ENCODE measurements at places on chromosomes 5 and 9.

DNA sequence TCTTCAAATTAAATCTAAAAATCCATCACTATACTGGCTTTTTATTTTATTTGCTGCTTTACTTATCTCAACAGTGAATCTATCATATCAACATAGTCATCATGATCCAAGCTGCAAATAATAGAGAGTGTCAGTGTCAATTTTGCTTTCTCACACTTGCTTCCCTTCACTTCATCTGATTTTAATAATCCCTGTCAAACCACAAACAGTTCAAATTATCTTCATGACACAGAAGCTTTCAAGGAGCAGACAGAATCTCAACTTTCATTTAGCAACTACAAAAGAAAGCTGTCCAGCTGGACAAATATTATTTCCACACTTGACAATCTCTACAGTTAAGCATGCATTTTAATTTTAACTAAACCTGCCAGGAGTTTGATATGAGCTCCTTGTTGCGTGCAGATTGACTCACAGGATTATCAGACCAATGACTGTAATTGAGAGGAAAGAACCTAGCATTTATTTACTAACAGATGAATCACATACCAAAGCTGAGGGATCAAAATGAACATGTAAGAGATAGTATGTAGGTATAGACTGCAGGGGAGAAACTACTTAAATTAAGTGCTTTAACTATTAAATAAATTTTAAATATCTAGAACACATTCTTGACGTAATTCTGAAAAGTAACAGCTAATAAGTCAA, 56.0 kb downstream of the KIAA0825 start:
- no peak for DNase-seq

DNA sequence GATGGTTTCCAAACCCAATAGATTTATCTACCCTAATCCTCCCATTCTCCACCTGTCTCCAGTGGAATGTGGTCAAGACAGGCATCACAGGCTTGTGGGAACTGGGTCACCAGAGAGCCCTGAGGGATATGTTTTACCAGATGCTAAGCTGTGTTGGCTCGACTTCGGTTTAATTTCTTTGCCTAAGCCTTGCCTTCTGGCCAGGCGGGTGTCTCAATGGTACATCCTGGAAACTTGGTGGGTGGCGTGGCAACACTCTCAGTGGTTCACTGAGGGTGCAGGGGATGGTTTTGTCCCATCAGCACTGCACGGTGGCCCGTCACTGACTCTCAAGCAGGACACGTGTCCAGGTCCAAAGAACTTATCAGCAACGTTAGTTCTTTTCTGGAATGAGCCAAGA, 192.2 kb downstream of the TENT4A start:
- DNase-seq: no peak

DNA sequence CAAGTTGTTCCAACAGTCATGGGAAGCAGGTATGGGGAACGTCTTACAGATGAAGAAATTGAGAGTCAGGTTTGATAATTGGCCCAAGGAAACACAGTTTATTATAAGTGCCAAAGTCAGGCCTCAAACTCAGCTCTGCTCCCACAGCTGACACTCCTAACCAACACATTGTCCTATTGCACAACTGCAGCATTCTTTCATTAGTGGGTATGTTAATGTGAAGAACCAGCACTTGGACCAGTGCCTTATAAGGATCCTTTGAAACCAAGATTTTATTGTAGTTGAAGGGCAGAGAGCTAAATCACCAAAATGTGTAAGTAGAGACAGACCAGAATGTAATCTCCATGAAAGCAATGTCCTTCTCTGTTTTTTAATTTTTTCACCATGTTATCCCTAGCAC, 56.1 kb downstream of the GRIA1 start:
- DNase-seq: no peak

DNA sequence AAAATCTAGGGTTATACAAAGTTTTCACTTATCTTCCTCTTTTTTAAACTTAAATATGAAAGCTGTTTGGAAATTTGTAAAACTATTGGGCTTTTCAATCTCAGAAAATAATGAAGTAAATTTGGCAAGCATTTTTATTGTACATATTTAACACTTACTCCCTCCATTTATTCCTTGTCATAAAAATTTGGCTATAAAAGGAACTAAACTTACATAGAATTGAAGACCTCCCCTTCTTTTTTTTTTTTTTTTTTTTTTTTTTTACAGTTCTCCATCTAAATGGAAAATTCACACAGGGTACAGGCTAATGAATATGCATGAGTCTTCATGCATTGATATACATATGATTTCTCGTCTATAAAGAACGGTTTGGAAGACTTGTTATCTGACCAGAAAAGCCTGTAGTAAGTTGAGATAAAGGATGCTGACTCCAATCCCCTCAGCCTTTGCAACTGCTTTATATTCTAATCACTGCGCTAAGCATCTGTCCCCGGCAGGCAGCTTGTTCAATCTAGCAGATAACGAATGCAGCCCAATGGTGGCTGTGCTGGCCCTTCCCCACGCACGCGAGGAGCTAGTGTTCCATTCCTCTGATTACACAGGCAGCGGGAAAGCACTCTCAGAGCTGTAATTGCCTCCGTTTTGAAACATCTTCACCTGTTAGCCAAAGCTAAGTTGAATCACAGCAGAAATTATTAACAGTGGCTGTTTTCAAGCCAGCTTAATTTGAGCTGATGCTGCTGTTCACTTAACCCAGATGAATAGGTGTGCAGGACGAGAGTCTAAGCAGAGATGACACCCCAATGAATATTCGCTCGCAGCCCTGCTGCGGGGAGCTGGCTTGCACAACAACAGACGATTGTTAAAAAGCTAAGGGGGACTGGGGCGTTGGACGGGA, 453.8 kb upstream of the ZNF608 start:
- no peak for DNase-seq

- DNase-seq: no peak
Measured at GRCh38 chr9:28782630-28783029, 1209.3 kb upstream of the C9orf72 start.

DNA sequence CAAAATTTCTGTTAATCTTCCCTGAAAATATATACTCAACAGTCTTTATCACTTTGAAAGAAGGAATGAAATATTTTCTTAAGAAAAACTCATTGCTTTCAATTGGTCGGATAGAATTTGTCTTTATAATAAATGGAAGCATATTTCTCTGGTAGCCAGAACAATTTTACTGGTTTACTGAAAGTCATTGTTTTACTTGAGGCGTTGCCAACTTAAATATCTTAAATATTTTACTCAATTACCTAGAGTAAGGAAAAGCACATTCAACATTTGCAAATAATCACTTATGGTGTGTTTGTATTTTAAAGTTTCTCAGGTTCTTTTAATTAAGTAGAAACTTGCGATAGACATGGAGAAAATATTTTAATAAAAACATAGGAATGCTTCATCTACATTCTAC, 1181.7 kb downstream of the EFNA5 start:
- no peak for DNase-seq

DNA sequence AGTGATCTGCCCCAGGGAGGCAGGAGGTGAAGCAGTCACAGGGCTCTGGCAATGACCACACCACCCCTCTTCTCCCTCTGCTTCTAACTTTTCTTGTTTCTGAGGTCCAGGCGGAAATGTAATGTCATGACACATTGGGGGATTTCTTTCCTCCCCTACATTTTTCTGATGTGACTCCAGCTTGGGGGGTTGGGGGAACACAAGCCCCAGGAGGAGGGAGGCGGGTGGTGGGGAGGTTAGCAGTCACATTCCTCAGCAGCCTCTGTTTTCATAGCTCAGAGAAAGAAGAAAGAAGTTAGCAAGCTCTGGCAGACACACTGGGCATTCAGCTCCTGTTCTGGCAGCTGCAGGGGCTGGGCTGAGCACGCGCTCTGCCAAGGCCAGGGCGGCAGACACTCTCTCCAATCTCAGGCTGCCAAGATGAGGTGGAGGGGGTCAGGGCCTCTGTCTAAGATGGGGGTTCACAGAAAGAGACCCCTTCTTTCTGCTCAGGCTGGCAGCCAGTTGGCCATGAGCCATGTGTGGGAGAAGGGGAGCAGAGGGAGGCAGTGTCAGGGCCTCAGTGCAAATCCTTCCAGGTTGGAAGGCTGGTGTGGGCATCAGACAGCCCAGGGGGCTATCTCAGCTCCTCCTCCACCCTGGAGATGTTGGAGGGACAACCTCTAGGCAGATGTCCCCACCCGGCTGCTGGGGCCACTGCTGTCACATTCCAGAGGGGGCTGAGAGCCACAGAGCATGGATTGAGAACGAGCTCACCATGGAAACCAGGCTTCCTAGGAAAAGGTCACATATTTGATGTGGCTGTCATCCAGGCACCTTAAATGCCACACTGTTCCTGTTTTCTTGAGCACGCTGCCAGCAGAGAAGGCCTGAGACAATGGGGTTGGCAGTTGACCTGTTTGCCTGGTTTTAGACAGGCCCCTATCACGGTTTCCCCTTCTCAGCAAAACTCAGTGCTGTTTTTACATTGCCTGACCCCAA, 20.1 kb upstream of the PFDN1 start:
- DNase-seq: no peak

GRCh38 chr9:75071530-75072122, 16.3 kb downstream of the NMRK1 start:
- peak; percentile 76 for DNase-seq

GRCh38 chr5:1325870-1326531, 18.9 kb downstream of the CLPTM1L start:
- peak; percentile 13 for DNase-seq

- DNase-seq: no peak
Measured at GRCh38 chr5:143290125-143290524, 113.4 kb downstream of the NR3C1 start.

DNA sequence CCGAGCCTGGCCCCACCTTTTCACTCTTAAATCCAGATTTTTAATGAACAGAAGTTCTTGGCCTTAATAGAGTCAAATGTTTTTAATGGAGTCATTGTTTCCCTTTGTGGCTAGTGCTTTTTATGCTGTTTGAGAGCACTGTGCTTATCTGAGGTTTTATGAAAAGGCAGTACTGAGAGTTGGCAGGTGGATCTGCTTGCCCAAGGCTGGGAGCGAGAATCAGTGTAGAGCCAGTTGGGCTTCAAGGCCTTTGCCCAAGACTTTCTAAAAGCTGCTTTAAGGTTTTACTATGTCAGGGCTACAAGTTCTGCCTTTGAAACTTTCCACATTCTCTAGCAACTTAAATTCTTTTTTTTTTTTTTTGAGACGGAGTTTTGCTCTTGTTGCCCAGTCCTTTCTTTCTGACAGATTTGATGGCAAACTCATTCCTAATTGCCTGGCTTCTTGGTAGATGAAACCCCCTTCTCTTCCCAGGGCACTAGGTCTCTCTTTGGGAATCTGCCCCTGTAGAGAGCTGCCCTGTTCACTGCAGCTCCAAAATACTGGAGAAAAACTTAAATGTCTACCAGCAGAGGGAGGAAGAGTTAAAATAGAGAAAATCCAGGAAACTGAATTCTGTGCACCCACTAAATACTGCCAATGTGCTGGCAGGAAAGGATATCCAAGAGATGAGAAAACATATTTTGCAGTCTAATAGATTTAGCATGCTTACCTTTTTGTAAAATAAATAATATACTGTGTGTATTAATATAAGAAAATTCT, 36.9 kb upstream of the CDK20 start:
- no peak for DNase-seq

DNA sequence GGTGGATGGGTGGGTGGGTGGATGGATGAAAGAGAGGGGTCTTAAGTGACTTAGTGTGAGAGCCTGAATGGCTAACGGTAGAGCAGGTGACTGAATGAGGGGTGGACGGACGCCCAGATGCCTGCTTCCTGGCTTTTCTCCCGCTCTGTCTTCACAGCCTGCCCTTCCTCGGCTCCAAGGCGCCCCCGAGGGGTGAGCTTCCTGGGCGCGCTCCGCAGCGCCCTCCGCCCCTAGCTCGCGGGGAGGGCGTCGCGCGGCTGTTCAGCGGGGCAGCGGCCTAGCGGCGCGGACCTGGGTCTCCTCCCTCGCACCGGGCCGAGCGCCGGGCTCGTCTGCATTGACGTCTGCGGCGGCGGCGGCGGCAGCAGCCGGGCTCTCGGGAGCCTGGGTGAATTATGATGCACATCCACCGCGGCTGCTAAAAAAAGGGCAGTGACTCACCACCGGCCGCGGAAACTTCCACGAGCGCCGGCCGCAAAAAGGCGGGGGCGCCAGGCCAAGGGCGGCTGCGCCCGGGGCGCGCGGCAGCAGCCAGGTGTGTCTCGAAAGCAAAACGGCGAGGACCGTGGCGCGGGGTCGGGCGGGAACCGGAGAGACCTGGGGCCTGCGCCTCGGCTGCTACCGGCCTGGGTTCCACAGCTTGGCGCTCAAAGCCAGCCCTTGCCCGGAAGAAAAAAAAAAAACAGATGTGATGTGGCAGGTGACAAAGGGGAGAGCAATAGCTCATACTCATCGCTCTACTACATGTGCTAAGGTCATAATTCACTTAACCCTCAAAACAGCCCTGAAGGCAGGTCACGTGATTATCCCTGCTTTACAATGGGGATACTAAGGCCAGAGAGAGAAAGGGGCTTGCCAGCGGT, 143.0 kb upstream of the ADRA1B start:
- peak; percentile 92 for DNase-seq

- peak; percentile 46 for DNase-seq
Measured at GRCh38 chr5:72138943-72139521, 31.8 kb downstream of the MAP1B start.

GRCh38 chr9:112873773-112874405, 16.8 kb downstream of the SLC46A2 start:
- DNase-seq: no peak

GRCh38 chr9:16485160-16485559, 385.3 kb downstream of the BNC2 start:
- no peak for DNase-seq

- no peak for DNase-seq
Measured at GRCh38 chr5:146039420-146039819, 66.0 kb downstream of the PLAC8L1 start.

DNA sequence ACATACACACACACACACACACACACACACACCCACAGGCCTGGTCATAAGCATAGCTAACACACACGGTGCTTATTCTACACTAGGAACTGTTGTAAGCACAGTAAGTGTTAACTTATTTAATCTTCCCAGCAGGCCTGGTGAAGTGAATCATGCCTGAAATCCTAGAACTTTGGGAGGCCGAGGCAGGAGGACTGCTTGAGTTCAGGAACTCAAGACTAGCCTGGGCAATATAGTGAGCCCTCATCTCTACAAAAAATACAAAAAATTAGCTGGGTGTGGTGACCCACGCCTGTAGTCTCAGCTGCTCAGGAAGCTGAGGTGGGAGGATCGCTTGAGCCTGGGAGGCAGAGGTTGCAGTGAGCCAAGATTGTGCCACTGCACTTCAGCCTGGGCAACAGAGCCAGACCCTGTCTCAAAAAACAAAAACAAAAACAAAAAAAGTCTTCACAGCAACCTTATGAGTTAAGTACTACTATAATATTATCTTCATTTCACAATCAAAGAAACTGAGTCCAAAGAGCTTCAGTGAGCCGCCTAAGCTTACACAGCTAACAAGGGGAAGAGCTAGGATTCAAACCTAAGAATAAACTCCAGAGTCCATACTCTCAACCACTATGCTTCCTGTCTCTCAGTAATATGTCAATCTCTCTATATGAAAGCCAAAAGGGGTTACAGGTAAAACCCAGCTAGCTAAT, 2.3 kb downstream of the MEGF9 start:
- DNase-seq: peak; percentile 29

DNA sequence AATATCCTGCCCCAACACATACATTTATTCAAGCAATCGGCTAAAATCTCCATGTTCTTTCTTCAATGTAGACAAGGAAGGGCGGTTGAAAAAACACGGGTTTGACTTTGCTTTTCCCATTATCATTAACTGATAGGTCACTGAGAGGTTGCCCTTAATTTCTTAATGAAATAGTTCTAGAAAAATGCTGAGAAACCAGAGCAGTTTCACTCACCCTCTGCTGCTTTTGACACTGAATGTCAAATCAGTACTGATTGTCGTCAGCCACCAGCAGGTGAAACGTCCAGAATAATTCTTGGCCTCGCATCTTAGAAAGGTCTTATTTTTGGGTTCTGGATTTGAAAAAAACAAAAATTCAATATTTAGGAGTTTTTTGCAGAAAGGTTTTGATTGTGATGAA, 8.1 kb downstream of the IL12B start:
- no peak for DNase-seq
